NCI-H1105 treated with DMSO at 0.1 percent for 48 hours (cell line): ENCODE measurements at places on chromosomes 7 and 10.

DNA sequence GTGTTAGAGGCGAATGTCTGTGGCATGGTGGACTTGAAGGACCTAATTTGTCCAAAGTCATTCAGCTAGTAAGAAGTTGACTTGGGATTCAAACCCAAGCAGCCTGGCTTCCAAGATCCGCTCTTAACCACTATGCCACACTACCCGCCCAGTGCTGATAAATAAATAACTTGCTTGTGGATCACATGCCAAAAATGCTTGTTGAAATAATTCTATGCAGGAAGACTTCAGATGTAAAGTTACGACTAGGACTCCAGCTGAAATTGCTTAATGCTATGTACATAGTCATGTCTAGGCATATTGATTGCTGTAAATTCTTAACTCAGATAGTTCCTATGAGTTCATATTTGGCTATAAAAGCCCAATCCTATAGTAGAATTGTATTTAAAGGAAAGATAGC is 76.0 kb downstream of the PLXDC2 start:
- DNase-seq: no peak

DNA sequence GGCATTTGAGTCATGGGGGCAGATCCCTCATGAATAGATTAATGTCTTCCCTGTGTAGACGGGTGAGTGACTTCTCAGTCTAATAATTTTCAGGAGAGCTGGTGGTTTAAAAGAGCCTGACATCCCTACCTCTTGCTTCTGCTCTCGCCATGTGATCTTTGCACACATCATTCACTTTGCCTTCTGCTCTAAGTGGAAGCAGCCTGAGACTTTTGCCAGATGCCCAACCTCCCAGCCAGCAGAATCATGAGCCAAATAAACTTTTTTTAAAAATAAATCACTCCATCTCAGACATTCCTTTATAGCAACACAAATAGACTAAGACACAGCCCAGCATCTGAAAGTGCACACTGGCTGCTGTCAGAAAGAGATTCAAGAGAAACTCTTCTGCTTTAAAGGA is 155.2 kb downstream of the ZNF365 start:
- no peak for DNase-seq

GRCh38 chr10:28806488-28806941 is 129.2 kb downstream of the BAMBI start:
- DNase-seq: no peak

DNA sequence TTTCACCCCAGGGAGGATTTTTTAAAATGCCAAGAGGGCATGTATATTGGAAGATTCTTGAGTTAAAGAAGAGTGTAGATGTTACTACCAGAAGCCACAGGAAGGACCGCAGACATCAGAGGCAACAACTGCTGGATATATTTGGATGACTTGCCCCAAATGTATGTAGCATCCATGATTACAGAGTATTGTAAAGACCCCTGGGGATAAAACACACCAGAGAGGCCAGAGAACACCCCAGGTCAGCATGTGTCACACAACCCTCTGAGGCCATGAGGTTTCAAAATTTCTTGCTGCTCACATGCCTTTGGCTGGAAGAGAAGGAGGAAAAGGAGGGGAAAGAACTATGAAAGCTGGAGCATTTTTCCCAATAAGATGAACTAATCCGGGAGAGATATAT is 108.0 kb upstream of the LSM8 start:
- DNase-seq: no peak

DNA sequence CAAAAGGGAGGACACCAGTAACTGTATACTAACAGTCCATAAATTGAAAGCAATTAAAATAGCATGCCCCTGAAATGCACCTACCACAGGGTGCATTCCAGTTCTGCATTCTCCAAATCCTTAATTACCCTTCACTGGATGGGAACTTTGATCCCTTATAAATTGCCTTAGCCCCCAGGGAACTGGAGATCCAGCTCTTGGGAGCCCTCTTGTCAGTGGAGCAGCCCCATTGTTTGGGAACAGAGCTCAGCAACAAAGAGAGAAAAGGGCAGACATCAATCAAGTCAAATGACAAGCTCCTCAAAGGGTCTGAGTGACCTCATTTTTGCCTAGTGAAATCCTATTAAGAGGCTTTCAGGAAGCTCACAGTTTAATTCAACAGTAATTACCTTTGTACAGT is 472.6 kb downstream of the XPNPEP1 start:
- DNase-seq: peak; percentile 81

DNA sequence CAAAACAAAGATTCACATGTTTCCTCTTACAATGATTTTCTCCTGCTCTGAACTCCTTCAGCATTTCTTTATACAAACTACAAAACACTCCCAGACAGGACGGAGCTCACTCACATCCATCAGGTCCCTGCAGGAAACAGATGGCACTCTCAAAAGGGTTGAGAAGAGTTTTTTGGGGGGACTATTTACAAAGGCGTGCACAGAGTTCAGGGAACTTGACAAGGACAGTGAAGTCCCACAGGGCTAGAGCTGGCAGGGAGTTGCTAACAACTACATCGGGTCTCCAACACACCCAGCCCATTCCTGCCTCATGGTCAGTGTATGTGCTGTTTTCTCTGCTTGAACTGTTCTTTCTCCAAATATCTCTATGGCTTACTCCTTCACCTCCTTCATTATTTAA is 24.7 kb upstream of the YAE1 start:
- no peak for DNase-seq

DNA sequence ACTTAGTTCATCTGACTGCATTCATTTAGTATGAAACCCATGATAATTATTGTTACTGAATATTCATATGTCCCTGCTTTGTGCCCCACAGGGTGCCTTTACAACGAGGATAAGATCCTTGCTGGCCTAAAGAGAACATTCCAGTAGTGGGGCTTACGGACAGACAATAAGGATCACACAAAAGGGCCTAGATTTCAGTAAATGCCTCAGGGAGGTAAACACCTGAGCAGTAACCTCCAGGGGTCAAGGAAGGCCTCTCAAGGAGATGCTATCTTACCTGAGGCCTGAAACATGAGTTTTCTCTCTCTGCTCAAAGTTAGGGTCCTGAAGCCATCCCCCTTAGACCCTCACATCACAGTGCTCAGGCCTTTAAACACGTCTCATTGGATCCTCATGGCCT is 228.7 kb downstream of the TCF7L2 start:
- DNase-seq: no peak

DNA sequence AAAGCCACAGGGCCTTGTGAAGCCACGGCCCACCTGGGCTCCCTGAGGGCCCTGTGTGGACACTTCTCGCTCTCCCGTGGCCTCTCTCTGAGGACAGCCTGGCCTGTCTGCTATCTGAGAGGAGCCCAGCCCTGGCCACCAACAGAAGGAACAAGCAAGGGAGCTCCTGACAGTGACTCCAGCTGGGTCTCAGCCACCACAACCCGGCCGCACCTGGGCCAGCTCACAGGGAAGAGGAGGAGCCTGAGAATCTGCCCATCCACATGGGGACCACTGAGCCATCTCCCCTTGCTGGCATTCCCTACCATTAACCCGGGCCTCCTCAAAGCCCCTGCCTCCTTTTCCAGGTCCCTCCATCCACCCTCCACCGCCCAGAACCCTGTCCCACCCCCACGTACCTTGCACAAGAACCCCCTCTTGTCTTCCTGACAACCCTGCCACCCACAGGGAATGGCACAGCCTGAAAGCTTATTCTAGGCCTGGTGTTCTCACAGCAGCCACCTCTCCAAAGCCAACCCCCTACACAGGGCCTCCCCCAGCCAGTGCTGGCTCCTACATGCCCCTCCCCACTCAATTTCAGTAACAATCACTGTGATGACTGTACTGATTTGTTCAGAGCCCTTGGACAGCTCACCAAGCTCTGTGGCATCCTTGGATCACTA is 120.2 kb downstream of the GRID1 start:
- DNase-seq: no peak

DNA sequence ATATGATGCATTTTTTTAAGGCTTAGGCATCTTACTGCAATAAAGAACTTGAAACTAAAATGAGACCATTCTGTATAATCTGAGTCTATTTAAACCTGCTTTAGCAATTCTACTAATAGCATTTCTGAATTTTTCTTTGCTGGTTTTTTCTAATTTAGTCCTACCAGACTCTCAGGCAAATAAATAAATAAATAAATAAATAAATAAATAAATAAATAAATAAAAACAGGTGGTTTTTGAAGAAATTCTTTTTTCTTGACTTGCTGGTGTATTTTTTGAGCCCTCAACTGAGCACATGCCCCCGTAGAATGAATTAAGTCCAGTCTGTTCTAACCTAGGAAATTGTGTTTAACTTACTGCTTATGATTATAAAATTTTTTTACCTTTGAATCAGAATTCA is 134.7 kb upstream of the FOXP2 start:
- DNase-seq: no peak

DNA sequence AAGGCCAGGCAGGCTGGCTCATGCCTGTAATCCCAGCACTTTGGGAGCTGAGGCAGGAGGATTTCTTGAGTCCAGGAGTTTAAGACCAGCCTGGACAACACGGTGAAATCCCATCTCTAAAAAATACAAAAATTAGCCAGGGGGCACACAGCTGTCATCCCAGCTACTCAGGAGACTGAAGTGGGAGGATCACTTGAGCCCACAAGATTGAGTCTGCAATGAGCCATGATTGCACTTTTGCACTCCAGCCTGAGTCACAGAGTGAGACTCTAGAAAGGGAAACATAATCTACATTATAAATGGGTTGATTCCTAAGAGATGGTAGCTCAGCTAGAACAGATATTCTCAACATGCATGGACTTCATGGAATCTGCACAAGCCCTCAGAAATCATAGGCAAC is 6.3 kb upstream of the LIPF start:
- DNase-seq: no peak

DNA sequence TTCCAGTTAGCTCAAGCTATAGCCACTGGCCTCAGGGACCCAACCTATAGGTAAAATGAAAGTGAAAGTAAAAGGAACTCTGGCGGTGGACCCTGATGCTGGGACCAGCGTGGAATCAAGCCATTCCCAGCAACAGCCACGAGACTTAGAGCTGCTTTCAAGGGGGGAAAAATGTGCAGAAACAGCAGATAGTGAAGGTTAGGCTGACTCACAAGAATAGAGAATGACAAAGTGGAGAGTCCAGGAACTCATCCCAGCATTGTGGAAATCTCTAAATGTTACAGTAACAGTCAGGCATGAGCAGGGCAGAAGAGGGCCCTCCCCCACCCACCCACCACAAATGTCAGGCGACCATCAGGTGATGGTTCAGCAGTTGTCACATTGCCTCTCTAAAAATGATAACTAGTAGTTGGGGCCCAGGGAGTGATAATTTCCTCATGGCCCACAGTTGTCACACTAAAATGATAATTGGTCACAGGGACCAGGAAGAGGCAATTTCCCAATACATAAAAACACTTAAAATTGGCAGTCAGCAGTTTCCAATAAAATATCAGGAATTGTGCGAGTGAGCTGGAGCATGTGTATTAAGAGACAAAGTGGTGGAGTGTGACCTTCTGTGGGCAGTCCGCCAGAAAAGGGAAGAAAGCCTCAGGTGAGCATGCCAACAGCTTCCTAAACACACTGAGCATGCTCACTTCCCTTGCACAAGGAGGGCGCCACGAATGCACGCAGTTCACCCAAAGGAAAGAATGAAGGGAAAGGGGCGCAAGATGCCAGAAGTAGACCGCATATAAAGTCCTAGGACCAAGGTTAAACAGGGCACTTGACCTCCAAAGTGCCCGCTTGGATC is 129.8 kb upstream of the PPP1R3A start:
- DNase-seq: peak; percentile 49

GRCh38 chr7:42065942-42066341 is 171.1 kb downstream of the GLI3 start:
- no peak for DNase-seq

DNA sequence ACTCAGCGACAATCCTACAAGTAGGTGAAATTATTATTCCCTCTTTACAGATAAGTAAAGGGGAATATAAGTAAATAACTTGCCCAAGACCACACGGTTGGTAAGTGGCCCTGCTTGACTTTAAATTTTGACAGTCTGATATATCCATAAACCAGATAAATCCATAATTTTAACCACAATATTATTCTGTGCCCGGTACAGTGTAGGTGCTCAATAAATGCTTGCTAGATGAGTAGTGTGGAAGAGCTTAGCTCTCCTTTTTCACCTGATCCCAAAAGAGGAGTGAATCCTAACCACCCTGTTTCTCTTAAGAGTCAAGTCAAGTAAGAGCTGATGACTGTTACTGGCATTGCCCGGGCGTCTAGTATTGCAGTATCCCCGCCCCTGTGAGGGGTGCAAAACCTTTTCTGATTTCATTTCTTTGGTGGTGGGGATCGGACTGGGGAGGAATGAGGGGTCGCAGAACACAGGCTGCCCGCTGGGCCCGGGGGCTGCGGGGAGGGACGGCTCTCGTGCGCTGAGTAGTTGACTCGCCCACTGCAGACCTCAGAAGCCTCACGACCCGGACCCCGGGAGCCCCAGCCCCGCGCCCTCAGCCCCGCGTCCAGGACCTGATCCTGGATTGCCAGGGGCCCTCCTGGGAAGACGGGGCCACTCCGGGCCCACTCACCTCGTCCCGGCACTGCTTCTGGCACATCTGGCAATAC is 490 bp downstream of the KIN start:
- no peak for DNase-seq

DNA sequence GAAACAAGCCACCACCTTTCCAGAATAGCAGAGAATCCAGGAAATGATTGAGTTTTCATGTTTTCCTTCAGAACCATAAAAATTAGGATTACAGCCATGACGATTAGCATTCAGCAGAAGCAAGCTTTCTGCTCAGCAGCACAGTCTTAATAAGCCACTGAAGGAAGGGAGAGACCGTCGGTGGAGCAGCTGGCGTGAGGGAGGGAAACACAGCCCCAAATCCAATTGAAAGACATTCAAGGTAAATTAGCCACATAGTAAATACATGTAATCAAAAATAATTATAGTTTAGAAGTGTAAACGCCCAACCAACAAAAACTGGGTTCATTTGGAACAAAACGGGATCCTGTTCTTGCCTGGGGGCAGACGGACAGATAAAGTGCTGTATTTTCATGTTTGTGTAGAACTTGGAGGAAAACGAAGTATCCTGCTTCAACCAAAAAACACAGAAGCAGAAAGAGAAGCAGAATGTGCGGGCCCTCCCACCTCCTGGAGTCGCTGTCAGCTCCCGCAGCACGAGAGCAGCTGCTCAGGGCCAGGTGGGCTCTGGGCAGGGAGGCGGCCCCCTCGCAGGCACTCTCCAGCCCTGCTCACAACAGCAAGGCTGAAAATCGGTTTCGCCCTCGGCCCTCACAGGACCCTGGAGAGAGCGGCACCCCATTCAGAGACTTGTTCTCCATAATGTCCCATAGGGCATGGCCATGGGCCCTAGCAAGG is 84.9 kb downstream of the TCERG1L start:
- DNase-seq: peak; percentile 74
